ENCODE measurements at places on chromosomes 2 and 18.

DNA sequence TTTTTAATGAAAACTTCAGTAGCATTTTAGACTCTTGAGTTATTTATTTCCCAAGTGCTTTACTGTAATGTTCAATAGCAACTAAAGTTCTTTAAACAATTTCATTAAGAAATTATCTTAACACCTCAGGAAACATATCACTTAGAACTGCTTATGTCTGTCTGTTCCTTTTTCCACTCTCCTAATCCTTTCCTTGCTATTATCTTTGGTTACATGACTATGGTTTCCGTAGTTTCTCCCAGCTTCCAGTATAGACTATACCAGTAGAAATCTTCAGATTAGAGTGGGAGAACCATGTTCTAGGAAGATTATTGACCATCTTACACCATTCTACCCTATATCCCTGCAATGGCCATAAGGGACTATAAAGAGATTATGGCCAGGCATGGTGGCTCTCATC, 280.0 kb downstream of the EXOC6B start:
- DNase-seq = no peak

GRCh38 chr2:172953970-172954852, 121.4 kb upstream of the MAP3K20 start:
- DNase-seq = no peak

GRCh38 chr2:42812899-42813479, 20.6 kb upstream of the HAAO start:
- no peak for DNase-seq

DNA sequence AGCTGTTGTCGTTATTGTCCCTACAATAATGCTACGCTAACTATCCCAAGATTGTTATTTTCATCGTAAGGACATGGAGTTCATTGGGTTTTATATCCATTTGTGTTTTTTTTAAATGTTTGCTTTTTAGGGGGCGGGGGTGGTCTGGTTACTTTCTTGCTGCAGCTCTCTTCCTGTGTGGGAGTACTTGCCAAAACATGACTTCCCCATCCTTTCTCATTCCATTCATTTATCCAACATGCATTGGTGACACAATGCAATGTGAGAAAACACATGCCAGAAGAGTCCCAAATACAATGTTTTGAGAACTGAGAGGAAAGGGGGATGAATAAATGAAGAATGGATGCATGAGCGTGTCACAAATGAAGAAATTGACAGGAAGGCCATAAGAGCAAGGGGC, 55.9 kb downstream of the E2F6 start:
- no peak for DNase-seq

DNA sequence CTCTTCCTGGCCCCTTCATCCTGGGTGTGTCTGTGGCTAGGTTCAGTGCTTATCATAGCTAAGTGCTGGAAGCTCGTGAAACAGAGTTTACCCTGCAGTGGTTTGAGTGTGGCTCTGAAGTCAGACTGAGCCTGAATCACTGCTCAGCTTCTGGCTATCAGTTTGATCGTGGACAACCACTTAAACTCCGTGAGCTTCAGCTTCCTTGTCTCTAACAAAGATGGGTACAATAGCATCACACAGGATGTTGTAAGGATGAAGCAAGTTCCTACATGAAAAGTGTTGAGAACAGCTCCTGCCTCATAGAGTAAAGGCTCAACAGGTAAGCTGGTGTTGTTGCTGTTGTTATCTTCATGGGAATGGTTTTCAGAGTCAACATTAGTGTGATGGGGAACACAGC, 210.3 kb downstream of the CLIP4 start:
- no peak for DNase-seq

- no peak for DNase-seq
These were observed 944 bp downstream of the RAB3GAP1 start for GRCh38 chr2:135052997-135053474.

- no peak for DNase-seq
These were observed 28.9 kb downstream of the CEP68 start for GRCh38 chr2:65085148-65085547.

- DNase-seq = no peak
These were observed 7.1 kb downstream of the RUFY4 start for GRCh38 chr2:218075975-218076811.

DNA sequence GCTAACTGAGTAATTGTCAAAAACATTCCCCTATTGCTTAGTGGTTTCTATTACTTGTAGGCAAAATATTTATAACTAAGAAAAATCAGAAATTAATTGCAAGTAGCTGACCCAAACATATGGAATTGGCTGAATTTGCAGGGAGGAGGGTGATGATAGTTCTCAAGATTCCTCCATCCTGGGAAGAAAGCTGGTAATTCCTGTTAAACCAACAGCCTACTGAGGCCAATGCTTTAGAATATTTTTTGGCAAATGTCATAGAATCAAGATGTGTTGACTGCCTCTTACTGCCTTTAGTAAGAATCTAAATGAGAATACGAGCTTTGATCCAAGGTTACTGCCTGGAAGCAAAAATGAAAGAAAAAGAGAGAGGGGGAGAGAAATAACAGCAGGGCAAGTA, 120.0 kb downstream of the COL6A3 start:
- no peak for DNase-seq

GRCh38 chr2:202040079-202040844, 6.6 kb downstream of the FZD7 start:
- no peak for DNase-seq

DNA sequence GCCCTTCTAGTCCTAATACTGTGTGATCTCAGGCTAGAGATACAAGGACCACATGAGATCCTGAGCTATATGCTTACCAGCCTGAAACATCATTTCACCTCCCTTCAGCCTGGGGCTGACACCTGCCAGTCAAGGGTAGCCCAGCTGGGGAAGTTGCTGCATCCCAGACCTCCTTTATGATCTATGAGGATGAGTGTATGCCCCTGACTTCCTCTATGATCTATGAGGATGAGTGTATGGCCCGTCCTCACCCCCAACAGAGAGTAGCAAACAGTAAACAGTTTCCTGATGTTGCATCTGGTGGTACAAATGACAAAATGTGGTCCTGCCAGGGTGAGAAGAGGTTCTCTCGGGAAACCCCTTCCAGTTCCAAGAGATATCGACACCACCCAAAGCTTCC, 8.9 kb upstream of the OTOF start:
- DNase-seq = no peak

GRCh38 chr2:215377283-215377682, 58.6 kb downstream of the FN1 start:
- no peak for DNase-seq

DNA sequence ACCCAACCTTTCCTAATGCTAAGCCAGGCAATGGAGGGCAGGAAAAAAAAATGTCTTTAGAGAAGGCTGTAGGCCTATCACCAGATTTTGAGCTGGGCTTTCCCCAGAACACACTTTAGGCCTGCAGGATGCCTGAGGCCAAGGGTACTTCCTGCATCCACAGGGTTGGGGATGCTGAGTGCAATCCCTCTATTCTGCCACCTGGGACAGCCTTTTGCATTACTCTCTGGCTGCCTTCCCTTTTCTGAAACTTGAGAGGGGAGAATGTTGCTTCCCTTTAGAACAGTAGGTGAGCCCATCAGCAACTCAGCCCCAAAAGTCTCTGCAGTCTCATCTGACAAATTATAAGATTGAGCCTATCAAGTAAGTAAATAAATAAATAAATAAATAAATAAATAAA, 195.2 kb downstream of the SLC8A1 start:
- DNase-seq = no peak

- no peak for DNase-seq
These were observed 39.9 kb upstream of the ELOA2 start for GRCh38 chr18:47075098-47075883.

DNA sequence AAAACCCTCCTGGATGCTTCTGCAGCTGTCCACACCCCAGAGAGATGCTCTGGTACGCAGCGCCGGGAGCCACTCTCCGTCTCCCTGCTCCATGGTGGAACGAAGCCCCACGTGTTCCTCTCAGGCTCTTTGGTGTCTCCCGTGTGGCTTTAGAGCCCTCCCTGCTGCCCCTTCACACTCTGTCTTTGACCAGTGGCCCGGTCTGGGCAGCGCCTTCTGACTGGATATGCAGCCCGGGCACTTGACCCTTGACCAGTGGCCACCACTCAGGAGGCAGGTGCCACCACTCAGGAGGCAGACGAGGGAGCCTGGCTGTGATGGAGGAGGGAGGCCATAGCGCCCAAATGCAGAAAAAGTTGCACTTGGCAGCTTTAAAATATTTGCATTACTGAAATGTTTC, 214.5 kb upstream of the SALL3 start:
- no peak for DNase-seq

GRCh38 chr2:200812122-200813022, 662 bp downstream of the BZW1 start:
- DNase-seq = no peak

DNA sequence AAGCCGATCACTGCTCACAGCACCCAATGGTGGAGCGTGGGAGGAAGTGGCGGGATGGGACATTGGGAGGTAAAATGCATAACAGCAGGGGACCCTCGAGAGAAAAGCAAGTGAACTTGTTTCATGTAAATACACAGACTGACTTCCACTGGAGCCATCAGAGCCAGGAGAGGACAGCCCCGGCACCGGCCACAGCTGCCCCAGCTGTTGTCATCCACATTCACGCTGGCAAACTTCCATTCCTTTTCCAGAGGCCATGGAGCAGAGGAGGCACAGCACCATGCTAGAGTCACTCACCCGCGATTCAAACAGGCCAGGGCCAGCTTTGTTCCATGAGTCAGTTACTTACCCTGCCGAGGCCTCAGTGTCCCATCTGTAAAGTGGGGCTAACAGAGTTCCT, 610.9 kb upstream of the SALL3 start:
- DNase-seq = no peak

GRCh38 chr18:10317864-10318690, 136.4 kb upstream of the APCDD1 start:
- DNase-seq = no peak

DNA sequence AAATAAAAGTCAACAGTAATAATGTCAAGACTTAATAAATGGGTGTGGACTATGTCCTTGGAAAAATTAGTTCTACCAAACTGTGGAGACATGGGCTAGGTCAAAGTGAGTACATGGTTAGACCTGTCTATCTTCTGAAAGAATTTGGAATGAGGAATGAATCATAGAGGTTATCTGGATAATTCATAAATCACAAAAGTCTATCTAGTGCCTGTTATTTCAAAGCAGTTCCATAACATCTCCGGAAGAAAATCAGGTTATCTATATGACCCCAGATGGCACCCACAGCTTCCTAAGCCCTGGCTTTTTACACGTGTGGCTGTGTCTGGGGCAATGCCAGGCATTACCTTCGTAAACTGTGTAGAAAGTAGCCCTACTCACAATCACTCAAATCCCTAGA, 272.0 kb downstream of the ETAA1 start:
- no peak for DNase-seq

- DNase-seq = no peak
These were observed 147.3 kb upstream of the DLX2 start for GRCh38 chr2:172249986-172250385.

DNA sequence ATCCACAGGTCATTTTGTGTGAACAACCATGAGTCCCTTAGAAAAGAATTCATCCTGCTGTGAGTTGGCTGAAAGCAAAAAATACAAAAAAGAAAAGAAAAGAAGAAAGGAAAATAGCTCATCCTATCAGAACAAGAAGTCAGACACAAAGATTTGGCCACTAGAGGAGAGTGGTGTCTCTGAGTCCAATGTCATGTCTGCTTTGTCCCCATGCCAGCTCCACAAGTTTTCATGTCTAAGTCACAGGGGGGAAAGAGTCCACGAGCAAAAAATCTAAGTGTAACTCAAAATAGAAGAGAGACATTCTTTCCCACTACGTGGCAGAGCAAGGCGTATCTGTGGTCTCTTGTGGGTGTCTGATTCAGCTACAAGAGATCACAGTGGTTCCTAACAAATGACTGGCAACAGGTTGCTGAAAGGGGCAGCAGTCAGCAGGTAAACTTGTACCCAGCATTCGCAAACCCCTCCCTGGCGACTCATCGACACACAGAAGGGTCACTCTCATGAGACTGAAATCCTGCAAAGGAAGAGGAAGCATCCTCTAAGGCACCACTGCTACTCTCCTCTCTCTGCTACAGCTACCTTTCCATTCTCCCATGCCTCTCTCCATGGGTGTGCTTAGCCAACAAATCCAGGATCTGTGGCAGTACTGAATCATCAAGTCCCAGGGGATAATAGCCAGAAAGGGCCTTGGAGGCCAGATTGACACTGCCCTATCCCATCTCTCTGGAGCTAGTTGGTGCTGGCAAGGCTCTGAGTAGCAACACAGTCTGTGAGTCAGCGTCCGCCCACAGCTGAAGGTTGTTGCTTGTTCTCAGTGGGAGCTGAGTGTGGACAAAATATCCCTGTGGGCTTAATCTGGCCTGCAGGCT, 123.0 kb upstream of the SLC39A10 start:
- no peak for DNase-seq

DNA sequence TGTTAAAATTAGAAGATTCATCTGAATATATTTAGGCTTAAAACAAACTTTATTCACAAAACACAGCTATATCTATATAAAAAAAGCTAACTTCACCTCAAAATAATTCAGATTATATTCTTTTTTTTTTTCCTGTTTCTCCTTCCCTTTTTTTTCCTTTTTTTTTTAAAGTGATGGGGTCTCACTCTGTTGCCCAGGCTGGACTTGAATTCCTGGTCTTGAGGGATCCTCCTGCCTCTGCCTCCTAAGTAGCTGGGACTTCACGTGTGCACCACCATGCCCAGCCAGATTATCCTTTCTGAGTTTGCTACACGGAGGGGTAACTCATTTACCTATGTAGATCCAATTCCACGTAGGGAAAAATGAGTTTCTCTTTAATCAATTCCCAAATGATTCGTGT, 3.8 kb downstream of the IDH1 start:
- no peak for DNase-seq

DNA sequence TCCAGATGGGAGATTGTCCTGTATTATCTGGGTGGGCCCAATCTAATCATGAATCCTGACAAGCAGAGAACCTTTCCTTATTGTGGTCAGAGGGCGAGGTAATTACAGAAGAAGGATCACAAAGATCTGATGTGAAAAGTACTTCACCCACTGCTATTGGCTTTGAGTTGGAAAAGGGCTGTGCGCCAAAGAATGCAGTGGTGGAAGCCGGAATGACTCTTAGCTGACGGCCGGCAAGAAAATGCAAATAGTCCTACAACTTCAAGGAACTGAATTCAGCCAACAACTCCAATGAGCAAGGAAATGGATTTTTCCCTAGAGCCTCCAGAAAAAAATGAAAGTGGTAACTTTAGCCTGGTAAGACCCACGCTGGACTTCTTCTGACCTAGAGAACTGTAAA, 67.3 kb downstream of the CTNNA2 start:
- DNase-seq = no peak

- DNase-seq = no peak
These were observed 83.2 kb upstream of the UNC80 start for GRCh38 chr2:209688385-209688784.

DNA sequence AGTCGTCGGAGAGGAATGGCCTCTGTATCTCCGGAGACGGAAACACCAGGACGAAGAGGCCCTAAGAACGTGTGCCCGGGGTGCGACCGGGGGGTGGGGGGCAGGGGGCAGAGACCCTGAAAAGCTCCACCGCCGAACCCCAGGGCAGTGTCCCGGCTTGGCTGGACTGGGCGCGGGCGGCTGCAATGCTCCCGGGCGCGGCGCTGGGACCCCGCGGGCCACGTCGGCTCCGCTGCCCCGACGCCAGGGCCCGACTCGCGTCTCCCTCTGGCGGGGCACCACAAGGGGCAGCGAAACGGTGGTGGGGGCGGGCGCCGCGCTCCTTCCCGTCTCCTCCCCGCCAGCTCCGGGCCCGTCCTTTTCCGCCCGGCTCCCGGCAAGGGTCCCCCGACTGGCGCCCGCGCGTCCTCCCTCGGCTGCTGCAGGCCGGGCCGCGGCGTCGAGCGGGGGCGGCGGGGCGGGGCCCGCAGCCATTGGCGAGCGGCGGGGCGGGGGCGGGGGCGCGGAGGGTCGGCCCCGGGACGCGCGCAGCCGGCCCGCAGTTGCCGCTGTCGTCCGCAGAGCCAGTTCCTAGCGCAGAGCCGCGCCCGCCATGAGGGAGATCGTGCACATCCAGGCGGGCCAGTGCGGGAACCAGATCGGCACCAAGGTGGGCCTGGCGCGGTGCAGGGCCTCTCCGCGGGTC, at the start of gene TUBB6:
Gene TUBB6 (plus strand): TSS at position 541 of the 685 bp plus-strand sequence. CDS start 52 bp downstream, at position 593.
- DNase-seq = no peak
